ENCODE measurements at places on chromosomes 16 and 17.

DNA sequence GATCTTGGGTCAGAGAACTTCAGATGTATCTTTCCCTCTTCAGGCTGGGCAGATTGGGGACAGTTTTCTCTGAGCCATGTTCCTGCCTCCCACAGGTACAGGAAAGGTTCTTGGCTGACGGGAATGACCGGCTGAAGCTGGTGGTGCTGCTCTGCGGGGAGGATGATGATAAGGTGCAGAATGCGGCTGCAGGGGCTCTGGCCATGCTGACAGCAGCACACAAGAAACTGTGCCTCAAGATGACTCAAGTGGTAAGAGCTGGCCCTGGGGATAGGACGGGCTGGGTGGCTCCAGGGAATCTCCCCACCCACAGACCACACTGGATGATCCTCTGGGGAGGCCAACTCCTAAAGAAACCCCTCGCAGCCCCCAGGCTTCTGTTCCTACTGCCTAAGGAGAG is 10.9 kb downstream of the SLC35G3 start:
- DNase-seq: no peak

DNA sequence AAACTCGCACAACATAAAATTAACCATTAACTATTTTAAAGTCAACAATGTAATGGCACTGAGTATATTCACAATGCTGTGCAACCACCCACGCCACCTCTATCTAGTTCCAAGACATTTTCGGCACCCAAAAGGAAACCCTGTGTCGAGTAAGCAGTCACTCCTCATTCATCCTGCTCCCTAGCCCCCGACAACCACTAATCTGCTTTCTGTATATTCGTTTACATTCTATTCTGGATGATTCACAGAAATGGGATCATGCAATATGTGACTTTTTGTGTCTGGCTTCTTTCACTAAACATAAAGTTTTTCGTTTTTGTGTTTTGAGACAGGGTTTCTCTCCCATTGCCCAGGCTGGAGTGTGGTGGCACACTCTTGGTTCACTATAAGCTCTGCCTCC is 42.2 kb upstream of the HAPSTR1 start:
- no peak for DNase-seq

GRCh38 chr17:81034168-81034777 is 678 bp upstream of the BAIAP2 start:
- no peak for DNase-seq

DNA sequence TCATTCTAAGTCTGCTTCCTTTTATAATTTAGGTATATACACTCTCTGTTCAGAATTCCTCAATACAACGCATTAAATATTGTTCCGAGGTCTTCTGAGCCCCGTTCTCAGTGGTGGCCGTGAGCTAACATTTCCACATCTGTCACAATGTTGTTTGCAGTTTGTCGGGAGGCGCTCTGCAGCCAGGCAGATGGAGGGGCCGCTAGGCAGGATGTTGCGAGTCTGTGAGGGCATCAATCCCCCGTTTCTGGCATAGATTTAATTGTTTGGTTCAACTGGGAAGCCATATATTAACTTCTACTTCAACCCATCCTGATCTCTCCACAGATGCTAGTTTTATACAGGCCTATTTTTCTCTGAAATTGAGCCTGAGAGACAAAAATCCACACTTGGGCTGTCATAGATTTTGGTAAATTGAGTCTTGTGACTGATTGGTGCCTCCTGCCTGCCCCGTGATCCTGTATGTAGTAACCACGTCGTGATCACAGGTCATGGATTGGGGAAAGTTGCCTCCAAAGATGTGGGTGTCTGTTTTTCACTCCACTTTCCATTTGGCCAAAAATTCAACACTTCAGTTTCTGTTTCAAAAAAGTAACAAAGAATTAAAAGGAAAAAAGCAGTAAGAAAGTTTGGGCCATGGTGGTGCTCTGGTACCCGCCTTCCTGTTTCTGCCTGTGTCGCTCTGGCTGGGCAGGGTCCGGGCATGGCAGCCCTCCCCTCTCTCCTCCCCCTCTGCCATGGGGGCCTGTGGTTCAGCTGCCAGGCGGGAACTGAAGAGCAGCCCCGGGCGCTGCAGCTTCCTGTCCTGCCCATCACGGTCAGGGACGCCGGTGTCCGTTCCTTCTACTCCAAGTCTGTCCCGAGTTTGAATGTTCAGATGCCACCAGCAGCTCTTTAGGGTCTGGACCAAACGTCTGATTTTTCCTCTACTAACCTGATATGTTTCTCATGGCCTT is 41.5 kb downstream of the RPTOR start:
- DNase-seq: no peak

GRCh38 chr16:88383401-88384221 is 852 bp downstream of the ZNF469 start:
- DNase-seq: peak; percentile 41

- no peak for DNase-seq
Observed at GRCh38 chr16:11276896-11277593, 765 bp upstream of the PRM2 start.

- DNase-seq: peak; percentile 18
Observed at GRCh38 chr17:44197980-44198720, 1.5 kb downstream of the ATXN7L3 start.

- DNase-seq: peak; percentile 100
Observed at GRCh38 chr17:28318759-28319597, at the start of gene TMEM97. Gene TMEM97 (plus strand): TSS chr17:28319200. CDS start chr17:28319240, 40 bp downstream.

DNA sequence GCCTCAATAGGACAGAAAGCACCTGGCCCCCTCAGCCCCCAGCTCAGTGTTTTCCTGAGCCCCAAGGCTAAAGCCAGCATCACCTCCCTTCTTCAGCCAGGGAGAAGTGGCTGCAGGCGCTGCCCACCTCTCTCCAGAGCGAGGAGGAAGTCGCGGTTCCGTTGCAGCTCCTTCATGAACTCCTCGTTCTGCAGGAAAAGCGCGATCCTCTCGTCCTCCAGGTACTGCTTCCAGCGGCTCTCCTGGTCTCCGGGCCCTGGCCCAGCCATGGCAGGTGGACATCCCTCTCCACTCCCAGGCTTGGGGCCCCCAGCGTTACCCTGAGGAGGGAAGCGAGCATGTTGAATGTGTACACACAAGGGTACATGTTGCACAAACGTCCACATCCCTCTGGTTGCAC is 22.7 kb upstream of the MRPS23 start:
- no peak for DNase-seq

- no peak for DNase-seq
Observed at GRCh38 chr16:87499189-87499486, 6.3 kb upstream of the ZCCHC14 start.

GRCh38 chr16:57038166-57038565 is 48.8 kb downstream of the NLRC5 start:
- no peak for DNase-seq

- DNase-seq: no peak
Observed at GRCh38 chr17:62707425-62707739, 79.9 kb downstream of the MRC2 start.

DNA sequence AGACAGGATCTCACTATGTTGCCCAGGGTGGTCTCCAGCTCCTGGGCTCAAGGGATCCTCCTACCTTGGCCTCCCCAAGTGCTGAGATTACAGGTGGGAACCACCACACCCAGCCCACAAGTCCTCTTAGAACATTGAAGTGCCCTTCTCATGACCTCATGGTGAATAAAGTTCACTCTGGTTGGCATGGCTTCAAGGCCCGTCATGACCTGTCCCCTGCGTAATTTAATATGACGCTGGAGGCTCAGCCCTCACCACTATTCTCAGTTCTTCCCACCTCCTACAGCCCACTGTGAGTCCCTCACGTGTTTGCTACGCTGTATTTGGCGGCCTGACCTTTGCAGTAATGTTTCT is 1.9 kb downstream of the ENDOV start:
- no peak for DNase-seq

GRCh38 chr17:19284005-19284959 is 47.1 kb downstream of the EPN2 start:
- DNase-seq: peak; percentile 68

- no peak for DNase-seq
Observed at GRCh38 chr16:84854759-84855158, 35.0 kb downstream of the CRISPLD2 start.

GRCh38 chr16:2253293-2253692 is 1.9 kb upstream of the ECI1 start:
- DNase-seq: no peak

GRCh38 chr16:62652441-62653120 is 616.3 kb upstream of the CDH8 start:
- DNase-seq: no peak

DNA sequence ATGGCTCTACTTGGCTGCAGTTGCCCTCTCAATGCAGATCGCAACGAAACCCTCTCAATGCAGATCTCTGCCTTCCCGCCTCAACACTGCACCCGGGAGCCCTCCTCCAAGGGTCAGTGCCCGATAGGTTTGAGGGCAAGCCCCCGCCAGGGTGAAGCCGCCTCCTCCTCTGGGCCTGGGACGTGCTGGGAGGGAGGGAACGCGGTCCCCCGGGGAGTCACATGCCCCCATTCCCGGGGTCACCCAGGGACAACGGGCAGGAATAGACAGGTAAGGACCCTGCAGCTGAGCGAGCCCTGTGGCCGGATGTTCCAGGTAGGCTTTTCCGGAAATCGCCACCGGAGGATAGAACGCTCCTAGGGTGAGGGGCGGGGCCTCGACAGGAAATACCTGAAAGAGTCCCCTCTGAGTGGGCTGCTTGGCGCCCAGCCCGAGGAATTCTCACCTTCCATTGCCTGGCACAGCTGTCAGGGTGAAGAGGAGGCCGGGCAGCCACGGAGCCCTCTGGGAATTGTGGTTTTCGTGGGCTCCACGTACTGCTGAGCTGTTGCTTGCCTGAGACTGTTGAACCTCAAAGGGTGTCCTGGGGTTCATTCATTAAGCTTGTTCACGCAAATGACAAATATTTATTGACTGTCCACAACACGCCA is 12.8 kb downstream of the ZNF174 start:
- DNase-seq: no peak

DNA sequence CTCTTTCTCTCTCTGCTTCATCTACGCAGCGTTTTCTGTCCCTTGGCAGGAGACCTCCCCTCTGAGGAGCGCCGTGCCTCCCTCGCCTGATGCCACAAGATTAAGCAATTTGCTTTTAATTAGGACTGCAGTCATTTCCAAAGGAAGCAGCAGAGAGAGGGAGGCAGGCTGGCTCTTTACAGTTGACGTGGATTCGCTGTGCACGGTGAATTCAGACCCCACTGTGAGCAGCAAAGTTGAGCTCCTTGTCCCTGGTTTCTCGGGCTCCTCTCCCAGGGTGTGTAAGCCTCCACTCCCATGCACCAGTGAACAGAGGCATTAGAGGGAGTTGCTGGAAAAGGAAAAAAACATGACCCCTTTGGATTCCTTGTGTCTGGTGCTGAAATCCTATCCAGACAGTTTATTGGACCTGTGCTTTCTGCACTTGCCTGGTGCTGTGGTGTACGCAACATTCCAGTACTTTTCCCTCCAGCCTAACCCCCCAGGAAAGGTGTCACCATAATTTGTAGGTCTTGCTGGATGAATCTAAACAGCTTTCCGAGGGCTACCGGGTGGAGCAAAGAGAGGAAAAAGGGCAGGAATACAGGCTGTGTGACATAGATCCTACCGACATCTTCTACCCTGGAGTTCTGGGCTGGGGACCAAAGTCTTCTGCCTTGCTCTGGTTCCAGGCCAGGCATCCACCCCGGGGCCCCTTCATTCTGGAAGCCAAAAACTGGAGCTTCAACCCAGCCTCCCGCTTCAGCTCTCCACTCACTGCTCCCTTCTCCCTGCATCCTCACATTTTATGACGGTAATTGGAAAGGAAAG is 171.0 kb downstream of the MAF start:
- no peak for DNase-seq

DNA sequence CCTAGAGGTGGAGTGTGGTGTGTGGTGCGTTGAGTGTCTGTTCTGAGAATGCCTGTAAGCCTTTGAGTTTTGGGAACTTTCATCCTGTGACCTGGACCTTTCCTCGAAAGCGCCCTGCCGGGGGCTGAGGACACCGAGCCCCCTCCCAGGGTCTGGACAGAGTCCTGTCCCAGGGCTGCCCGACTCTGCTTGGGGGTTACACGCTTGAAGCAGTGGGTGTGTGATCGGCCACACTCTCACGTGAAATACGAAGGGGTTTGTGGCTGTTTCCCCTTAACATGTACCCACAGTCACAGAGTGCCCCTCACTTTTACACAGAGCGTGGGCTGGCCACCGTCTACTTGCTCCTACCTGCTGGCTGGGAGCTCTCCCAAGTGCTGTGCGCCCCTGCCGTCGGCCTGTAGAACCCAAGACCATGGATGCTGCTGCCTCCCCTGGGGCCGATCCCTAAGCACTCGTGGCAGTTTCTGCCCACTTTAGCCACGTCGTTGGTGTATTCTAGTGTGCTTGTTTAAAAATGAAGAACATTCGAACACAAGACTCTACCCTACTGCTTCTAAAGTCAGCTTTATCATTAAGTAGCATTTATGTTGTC is 6.8 kb downstream of the ZNF750 start:
- DNase-seq: no peak

GRCh38 chr17:67700037-67700724 is 17.6 kb upstream of the NOL11 start:
- no peak for DNase-seq

- DNase-seq: no peak
Observed at GRCh38 chr17:62045517-62045916, 19.6 kb downstream of the MED13 start.

- no peak for DNase-seq
Observed at GRCh38 chr17:14749269-14749668, 448.4 kb downstream of the HS3ST3B1 start.

GRCh38 chr17:78544881-78545755 is 32.1 kb downstream of the DNAH17 start:
- no peak for DNase-seq

DNA sequence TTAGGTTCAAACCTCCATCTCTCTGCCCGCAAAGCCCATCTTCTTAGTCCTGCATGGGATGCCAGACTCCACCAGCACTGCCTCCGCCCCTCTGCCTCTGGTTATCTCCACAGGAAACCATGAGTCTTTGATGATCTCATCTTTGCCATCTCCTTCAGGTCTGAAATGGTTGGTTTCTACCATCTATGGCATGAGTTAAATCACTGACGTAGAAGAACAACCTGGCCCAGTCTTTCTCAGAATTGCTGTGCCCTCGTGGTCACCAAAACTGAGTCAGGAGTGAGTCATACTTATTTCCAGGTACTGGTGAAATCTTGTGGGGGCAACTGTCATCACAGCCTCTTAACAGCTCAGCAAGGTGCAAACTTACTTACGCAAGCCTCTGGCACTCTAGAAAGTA is 468.7 kb upstream of the C16orf82 start:
- DNase-seq: no peak

DNA sequence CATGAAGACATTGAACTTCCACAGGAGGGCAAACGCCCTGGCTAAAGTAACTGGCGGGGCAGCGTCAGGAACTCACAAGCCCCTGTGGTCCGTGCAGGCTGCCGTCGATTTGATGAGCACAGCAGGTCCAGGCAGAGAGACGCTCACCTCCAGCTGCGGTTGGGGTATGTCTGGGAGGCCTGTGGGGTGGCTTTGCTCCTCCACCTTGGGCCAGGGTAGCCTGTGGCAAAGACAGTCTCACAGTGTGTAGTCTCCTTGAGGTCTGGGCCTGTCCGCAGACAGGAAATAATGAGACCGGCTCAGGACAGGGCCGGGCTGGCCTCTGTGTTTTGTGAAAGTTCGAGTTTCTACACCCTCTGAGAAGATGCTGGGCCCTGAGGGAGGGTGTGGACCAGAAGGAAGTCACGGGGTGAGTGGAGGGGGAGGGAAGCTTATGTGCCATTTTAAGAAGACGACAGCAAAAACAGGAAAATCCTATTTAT is 103.3 kb downstream of the METRNL start:
- no peak for DNase-seq
